Fibroblast of the conjunctiva (primary cell): ENCODE measurements at places on chromosomes 16 and 17.

DNA sequence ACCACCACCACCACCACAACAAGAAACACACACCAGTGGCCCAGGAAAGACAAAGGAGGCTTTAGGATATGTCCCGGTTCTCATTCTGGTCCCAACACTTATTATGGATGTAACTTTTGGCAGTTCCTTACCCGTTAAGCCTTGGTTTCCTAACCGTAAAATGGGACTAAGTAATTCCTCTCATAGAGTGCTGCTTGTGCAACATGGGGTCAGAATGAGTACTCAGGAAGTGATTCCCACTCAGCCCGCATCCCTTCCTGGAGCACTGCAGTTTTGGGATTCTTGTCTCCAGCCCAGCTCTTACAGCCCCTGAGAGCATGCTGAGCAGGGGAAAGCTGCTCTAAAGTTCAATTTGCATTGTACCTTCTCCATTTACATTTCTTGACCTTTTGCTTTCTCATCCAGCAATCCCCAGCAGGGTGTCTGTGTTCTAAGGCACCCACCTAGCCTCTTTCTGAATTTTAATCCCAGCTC is 262.6 kb downstream of the PRKCA start:
- peak; percentile 16 for DNase-seq

DNA sequence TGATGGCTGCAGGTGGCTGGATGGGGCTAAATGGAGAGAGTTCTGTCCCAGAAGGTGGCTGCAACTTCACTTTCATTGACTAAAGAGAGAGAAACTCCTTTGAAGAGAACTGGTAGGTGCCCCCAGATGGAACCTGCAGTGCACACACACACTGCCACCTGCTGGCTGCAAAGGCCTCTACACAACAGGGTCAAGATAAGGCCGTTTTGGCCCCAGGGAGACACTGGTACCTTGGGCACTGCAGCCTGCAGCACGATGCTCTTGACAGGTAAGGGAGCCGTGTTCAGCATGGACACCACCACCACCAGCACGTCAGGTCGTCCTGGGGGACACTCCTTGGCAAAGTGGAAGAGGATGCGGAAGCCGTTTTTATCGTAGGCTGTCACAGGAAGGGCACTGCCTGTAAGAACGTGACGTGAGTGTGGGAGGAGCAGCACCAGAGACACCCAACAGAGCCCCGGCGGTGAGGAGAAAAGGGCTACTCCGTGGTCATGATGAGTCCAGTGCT is 22.7 kb downstream of the GGA3 start:
- DNase-seq: peak; percentile 62

GRCh38 chr16:54248863-54249710 is 37.5 kb downstream of the IRX3 start:
- DNase-seq: no peak

DNA sequence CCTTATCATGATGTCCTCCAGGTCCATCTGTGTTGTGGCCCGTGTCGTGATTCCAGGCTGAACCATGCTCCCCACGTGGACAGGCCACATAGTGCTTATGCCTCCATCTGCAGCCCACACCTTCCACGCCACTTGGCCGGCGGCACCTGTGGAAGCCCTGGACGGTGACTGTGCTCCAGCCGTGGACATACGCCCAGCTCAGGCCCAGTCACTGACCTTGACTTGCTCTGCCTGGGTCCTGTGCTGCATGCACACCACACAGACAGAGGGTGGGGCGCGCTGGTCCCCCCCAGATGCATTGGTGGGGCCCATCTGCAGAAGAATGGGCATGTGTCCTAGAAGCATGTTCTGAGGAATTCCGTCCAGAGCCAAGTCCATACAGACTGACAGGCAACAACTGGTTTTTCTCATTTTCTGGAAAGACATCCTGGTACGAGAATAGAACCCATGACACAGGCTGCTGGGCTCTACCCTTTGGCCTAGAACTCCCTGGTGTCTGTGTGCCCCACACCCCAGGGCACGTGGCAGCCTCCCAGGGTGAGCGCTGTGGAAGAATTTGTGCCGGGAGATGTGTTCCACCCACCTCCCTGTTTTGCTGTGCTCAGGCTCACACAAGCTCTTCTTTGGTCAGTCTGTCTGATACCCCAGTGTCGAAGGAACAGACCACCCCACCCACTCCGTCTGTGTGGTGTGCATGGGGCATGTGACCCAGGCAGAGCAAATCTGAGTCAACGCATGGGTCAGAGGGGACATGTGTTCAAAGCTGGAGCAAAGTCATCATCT is 39.5 kb downstream of the GPT2 start:
- no peak for DNase-seq

DNA sequence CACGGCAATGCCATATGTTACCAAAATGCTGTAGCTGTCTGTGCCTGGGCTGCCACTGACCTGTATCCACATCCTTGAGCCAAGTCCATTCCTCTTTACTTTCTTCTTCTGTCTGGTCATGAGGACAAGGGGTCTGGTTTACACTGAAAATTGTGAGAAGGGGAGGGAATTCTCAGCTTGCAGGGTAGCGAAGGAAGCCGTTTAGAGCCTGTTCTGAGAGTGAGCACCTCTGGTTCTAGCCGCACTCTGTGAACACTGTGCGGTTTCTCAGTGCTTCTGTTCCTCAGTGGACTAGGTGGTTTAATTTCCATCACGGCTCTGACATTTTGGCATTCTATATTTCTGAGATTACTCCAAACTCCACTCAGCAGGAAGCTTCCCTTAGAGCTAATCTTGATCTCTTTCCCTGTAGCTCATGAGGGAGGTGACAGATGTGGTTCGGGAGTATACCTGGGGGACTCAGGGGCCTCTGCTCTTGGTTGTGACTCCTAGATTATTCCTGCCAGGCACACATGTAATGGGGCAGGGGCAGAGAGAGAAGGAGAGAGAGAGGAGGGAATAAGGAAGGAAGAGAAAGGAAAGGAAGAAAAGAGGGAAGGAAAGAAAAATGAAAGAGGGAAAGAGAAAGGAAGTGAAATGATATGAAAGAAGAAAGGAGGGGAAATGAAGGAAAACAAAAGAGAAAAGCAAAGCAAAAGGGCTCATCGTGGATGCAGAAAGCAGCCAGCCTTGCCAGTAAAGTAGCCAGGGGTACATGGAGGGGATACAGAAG is 14.2 kb upstream of the TBX21 start:
- no peak for DNase-seq

DNA sequence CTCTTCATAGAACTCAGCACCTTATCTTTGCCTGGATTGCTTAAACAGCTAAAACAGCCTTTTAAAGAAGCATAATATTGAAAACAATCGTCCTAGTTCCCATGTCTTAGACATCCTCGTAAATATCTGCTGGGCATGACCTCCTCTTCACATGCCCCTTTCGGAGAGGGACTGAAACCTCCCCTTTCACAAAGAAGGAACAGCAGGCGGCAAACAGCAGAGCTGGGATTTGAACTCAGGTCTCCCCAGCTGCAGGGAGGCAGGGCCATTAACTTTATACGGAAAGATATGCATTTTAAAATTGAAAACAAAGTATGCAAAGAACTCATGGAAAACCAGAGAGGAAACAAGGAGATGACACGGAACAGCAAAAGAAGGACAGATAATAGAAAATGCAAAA is 249.9 kb downstream of the FOXL1 start:
- no peak for DNase-seq

GRCh38 chr17:601244-601925 is 113.3 kb downstream of the VPS53 start:
- DNase-seq: no peak

DNA sequence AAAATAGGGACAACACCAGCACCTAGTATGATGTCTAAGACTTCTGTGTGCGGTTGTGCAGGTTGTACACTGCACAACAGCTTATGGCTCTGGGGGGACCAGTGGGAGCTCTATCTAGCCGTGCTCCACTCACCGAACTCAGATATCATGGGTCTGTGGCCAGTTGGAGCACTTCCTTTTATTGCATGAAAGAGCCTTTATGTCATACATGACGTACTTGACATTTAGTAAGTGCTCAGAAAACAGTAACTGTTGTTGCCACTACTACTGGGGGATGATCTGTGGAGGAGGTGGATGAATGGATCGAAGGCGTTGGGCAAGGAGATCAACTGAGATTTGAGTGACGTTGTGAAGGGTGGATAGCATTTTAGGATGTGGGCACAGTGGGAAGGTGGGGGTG is 368.8 kb downstream of the SNX29 start:
- no peak for DNase-seq

DNA sequence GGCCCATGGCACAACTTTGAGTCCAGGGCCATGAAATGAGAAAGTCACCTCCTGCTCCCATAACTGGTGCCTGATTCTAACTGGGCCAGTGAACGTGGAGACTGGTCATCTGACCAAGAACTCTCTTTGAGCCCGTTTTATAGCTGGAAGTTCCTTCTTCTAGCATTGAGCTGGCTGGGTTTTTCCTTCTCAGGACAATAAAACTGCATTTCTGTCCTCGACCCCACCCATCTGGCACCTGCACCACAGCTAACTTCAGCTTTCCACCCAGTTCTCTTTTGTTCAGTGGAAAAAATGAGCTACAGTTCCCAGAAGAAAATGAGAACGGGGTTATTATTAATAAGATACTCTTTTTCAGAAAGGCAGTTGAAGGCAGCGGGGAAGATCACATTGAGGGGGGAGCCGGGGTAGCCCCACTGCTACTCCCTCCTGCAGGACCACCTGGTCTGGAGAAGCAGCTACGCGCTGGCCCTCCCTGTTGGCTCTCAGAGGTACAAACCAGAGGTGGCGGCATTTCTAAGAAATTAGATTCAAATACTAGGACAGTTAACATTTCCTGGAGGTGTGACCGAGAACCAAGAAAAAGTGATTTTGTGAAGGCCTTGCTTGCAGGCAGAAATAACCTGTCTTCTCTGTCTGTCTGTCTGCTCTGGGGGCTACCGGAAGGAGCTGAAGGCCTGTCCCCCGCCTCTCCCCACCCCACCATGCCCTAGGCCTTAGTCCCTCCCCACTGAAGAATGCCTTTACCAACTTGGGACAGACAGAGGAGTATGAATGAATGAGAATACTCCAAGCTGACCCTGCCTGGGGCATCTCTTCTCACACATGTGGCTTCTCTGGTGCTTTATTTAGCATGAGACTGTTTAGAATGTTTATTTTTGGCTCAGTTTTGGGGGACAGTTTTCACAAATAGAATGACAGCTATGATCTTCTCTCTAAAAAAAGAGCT is 123.9 kb downstream of the XYLT1 start:
- no peak for DNase-seq

GRCh38 chr17:81578038-81578441 is 25.9 kb upstream of the FAAP100 start:
- DNase-seq: no peak

DNA sequence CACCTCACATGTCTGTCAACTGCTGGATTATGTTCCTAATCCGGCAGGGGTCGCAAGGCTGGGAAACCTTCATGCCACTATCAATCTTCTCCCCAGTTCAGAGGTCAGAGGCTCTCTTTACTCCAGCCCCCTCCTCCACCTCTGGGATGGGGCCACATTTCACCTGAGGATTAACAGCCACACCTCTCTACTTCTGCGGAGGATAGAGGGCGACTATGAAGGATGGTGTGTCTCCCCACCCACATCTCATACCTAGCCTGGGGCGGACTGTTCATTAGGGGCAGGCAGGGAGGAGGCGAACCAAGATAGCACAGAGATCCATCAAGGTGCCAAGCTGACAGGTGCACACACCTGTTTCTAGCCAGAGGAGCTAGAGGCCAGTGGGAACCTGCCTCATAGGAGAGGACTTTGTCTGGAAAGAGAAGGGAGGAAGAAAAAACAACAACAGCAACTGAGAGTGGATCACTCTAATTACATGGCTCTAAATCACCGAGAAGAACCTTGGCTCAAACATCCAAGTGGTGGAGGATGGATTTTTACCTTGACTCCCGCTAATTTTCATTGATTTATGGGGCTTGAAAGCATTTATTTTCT is 41.9 kb upstream of the SKAP1 start:
- no peak for DNase-seq
